HFFc6 (cell line): ENCODE measurements at places on chromosomes 1 and 21. TPM values are rescaled to one million over a fixed set of nuclear protein-coding genes. Genes with fewer than 3 reads are reported as not detected.
A peak's percentile ranks its signal among the peaks of the same experiment; 100 is the strongest.

PLEKHA6 gene
- 1.5 to 1.9 TPM (median 1.5 TPM) in 3 replicates for total RNA-seq

ZMYND12 gene
- 0.20 TPM in 1 of 2 replicates, not detected in the other for total RNA-seq

GRCh38 chr21:25578056-25578961 lies 29.0 kb downstream of the MRPL39 start:
- no peak for DNase-seq

- DNase-seq: no peak
Measured at GRCh38 chr1:19476450-19477190, 8.7 kb downstream of the CAPZB start.

DNA sequence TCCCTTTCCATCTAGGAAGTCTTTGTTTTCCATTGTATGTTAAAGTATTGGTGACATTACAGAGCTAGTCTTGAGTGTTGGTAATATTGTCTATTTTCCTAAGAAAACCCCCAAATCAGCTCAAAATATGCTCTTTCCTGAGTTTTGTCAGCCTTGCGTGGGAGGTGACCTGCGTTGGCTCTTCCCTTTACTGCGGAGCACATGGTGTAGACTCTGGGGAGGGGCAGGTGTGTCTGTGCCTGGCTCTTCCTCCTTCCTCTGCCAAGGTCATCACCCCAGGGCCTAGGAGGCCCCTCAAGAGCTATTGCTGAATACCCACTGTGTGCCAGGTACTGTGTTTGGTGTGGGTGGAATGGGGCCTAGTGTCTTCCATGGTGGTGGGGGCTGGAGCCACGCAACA lies 33.4 kb downstream of the CACNA1E start:
- DNase-seq: no peak

GRCh38 chr1:170732252-170732588 lies 68.3 kb downstream of the PRRX1 start:
- DNase-seq: peak; percentile 55

DNA sequence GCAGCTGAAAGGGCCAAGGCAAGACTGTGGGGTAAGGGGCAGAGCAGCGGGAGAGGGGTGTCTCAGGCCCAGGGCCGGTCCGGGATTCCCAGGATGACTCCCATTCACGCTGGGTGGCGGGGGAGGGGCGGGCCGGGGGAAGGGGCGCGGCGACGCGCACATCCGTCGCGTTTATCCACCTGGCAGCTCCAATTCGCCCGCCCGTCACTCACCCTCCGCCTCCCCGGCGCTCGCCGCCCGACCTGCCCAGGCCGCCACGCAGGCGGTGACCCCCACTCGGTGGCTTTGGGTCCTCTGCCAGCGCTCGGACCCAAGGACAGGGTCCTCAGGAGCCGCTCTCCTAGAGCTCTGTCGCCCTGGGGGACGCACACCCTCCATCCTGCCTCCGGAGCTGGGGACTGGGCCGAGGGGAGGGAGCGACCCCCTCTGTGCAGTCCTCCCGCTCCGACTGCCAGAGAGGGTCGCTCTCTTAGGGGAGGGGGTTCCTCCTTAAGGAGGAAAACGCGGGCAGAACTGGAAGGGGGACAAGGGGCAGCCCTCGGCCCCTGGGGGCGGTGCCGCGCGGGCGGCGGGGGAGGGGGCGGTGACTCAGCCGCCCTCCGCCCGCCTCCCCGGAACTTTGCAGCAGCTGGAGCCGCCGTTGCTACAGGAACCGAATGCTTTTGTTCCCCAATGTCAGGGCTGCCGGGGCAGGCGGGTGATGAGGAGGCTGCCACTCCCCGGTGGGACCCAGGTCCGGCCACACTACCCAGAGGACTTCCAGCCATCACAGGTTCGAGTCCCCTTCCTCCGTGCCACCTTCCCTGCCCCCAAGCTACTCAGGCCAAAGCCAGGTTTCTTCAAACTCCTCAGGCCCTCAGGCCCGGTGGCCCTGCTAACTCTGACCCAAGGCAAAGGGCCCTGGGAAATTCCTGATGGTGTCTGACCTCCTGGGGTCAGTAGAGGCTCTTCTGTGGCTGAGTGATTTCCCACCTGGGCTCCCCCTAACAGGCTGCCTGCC lies 3.4 kb downstream of the ADGRB2 start:
- DNase-seq: peak; percentile 73

GRCh38 chr21:43001316-43001715 lies 27.0 kb downstream of the PKNOX1 start:
- DNase-seq: no peak

- DNase-seq: peak; percentile 82
Measured at GRCh38 chr1:201792534-201793305, 36.2 kb upstream of the IPO9 start.

DNA sequence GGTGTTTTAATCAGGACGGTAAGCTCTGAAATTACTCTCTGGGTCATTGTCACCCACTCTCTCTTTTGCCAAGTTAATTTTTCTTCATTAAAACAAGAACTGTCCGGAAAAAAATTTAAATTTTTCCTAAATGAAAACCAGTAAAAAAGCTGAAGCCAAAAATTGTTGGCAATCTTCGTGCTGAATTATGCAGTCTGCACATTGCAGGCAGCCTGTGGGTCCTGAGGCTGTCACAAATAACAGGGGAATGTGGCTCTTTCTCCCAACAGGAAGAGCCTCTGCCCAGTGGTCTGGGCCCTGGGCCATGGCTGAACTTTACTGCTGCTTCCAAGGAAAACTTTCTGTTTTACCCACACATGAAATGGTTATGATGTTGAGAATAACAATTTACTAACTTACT lies 153.9 kb upstream of the SPAG17 start:
- DNase-seq: no peak

GRCh38 chr1:110490791-110491451 lies 28.1 kb downstream of the KCNA10 start:
- no peak for DNase-seq

DNA sequence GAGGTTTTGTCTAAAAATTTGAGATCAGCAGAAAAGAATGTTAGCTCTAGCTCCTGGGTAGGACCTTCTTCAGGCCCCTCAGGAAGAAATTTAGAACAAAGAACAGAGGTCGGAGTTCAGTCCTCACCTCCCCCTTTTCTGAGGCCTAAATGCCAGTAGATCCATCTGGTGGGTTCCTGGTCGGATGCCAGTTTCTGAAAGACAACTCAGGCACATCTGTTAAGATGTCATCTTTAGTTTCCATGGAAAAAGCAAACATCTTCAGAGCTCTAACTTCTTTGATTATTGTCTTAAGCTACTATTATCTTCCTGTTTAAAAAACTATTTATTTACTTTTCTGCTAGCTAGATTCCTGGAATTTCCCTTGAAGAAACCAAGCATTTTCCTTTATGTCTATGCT lies 37.1 kb upstream of the USP25 start:
- no peak for DNase-seq

GRCh38 chr1:91579658-91580228 lies 79.1 kb downstream of the CDC7 start:
- no peak for DNase-seq

DNA sequence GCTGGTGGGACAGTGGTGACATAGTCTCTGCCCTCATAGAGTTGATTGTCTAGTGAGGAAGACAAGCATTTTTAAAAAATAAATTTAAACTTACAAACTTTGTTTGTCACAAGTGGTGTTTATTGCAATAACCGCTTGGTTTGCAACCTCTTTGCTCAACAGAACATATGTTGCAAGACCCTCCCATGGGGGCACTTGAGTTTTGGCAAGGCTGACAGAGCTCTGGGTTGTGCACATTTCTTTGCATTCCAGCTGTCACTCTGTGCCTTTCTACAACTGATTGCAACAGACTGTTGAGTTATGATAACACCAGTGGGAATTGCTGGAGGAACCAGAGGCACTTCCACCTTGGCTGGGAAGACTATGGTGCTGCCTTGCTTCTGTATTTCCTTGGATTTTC lies 58.4 kb downstream of the LAMC2 start:
- DNase-seq: no peak

DNA sequence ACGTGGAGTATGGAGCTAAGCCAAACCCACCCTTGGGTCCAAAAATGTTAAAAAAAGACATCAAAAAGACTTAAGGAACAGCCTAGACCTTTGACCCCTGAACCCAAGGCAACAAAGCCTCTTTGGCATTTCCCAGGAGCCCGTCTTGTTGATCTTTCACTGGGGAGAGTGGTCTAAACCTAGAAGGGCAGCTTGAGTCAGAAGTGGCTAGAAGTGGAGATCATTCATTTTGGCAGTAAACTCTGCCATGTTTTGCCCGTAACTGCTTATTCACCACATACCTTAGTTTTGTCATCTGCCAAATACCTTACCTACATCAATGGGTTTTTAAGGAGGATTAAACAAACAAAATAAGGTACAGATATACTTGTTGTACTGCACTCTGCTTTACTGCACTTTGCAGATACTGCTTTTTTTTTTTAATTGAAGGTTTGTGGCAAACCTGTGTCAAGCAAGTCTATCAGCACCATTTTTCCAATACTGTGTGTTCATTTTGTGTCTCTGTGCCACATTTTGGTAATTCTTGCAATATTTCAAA lies 1.7 kb upstream of the CTSE start:
- no peak for DNase-seq

- DNase-seq: no peak
Measured at GRCh38 chr1:159430985-159431384, 1.0 kb upstream of the OR10J4 start.

DNA sequence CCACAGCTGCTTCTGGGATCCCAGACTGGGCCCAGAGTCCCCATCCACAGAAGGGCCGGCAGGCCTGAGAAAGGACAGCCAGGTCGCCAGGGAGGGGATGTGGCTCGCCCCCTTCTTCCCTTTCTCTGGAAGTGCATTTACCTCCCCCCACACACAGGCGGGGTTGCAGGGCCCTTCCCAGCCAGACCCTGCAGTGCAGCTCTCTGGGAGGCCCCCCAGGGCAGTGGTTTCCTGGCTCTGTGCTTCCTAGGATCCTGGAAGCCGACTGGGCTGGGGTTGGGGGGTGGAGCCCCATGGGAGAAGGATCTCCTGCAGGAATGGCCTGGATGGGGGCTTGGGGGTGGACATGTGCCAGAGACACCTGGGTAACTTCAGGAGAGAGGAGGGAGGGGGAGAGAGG lies 4.2 kb upstream of the COL6A1 start:
- DNase-seq: no peak

DNA sequence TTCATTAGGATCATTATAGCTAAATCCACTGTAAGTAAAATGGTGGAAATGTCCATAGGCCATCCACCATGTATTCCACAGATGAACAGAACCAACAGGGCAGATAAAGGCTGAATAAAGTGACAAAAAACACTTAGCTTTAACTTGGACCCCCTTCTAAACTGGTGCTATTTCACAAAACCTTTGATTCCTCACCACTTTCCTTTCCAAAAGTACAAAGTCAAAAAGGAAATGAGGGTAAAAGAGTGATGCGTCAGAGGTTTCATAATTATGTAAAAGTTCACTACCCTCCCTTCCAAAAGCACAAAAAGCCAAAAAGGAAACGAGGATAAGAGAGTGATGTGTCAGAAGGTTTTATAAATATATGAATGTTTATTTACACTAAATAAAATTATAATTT lies 172.2 kb downstream of the TBX15 start:
- no peak for DNase-seq
